GM23248 (cell line): ENCODE measurements at places on chromosomes 5 and 9.

GRCh38 chr9:134619983-134620661, 21.5 kb upstream of the COL5A1 start:
- DNase-seq: no peak

DNA sequence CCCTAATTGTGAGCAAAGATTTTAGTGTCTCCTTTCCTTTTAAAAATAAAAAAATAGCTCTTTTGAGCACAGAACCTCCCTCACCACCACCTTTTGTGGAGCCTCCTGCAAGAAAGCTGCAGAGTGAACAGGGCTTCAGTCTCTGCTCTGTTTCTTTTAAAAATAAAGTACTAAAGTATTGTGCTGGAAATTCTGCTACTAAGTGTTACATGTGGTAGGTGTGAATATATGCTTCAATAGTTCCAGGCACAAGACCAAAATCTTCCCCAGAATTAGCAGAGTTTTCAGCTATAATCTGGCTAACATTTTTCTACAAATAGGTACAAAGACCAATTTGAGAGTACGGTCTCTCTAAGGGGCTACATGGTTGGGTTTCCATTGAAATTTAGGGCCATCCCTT, 40.3 kb upstream of the NFIB start:
- no peak for DNase-seq

DNA sequence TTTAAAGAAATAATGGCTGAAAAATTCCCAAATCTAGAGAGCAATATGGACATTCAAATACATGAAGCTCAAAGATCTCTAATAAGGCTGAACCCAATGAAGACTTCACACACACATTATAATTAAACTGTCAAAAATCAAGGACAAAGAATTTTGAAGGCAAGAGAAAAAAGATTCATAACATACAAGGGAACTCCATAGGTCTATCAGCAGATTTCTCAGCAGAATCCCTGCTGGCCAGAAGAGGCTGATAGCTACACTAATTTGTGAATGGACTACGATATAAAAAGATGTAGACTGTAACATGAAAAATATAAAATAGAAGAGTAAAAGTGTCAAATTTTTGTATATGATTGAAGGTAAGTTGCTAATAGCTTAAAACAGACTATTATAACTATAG, 251.9 kb downstream of the ADAMTS6 start:
- DNase-seq: no peak

DNA sequence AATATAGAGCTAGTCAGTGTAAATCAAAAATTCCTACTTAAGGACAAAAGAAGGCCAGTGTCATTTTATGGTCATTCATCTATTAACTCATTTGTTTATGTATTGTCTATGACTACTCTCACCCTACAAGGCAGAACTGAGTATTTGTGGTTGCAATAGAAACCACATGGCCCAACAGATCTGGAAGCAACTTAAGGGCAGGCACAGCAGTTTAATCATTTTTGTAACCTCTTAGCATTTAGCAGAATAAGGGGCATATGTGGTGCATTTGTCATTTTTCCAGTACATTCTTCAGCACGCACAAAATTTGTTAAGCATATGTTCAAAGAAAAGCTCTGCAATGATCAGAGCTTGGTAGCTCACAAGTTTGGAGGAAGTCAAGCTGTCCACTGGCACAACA, 1.1 kb downstream of the FKBP15 start:
- DNase-seq: peak; percentile 72

DNA sequence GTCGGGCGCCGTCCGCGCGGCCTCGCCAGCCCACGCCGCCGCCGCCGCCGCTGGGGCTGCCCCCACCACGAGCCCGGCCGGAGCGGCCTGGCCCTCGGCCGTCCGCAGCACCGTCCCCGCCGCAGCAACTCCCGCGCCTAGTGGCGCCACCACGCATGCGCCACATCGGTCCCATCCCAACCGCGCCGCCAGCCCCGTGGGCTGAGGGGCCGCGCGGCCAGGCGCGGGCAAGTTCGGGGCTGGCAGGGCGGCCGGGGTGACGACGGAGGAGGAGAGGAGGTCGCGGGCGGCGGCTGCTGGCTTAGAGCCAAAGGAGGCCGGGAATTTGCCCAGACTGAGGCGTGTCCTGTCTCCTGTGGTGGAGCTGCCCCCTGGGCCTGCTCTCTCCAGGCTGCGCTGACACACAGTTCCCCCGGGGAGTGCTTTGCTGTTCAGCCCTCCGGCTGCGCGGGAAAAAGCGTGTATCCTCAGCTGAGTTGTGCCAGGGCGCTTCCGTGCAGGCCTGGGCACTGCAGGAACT, at the start of gene TUSC1:
TSS of gene TUSC1 (minus strand) at position 298 of the 520 bp plus-strand sequence. CDS start at position 166, 132 bp downstream.
- DNase-seq: peak; percentile 94
